Ammon's horn (tissue), 1 donor: ENCODE measurements at places on chromosomes 6 and 20.

DNA sequence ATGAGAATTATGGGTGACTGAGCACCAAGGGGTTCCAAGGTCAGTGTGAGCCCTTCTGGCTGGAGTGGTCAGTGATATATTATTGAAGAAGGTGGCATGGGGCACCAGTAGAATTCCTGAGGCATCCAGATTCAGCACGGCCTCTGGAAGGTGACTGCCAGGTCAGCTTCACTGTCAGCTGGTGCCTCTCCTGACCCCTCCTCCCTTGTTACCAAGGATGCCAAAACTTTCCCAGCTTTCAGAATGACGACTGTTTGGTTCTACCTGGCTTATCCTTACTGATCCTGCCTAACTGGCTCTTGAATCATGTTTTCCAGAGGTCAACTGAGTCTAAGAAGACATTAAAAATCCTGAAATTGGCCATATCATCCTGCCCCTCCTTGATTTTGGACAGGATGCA lies 189.2 kb upstream of the AGPAT4 start:
- no peak for DNase-seq

- DNase-seq: no peak
Observed at GRCh38 chr6:130937942-130938604, 110.9 kb downstream of the SMLR1 start.

DNA sequence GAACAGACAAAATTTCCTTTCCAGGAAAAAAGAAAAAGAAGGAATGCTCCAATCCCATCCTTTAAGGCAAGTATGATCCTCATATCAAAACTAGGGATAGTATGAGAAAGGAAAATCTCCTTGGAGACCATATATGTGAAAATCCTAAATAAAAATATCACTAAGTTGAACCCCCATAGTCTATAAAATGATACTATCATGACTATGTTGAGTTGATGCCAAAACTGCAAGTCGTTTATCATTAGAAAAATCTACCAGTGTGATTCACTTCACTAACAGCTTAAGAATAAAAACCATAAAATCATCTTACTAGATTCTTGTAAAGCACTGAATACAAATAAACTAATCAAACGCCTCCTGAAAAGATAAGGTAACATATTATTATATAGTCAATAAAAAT lies 76.6 kb upstream of the STXBP5 start:
- DNase-seq: no peak

- DNase-seq: no peak
Observed at GRCh38 chr6:46296586-46296985, 125.8 kb upstream of the ENPP5 start.

GRCh38 chr20:23349338-23350195 lies 1.0 kb upstream of the NXT1 start:
- DNase-seq: peak; percentile 46

DNA sequence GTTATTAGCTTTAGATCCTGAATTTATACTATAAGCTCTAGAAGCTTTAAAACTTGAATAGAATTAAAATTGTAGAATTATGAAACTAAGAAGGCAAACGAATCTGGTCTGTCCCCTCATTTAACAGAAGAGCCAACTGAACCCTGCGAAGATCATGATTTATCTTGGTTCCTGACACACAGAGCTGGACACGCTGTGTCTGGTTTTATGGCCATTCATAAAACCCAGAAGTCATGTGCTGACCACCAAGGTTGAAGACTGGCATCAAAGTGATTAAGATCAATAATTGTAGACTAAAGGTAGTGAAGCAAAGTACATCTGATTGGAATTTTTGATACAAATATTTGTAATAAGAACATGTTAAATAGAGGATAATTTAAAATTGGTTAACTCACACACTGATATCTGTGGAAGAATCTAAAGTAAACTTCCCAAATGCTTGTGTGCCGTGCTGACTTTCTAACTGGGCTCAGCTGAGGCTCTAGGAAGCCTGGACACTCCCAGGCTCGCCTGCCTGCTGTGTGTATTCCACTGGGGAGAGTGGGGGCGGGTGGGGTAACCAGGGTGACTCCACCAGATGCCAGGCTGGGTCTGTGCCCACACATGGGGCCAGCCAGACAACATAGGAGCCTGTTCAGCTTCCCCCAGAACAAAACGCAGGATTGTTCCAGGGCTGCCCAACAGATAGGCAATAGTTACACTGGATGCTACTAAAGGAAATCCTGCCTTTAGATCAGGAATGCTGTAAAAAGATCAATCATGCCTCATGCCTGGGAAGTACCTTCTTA lies 42.1 kb upstream of the SLC22A3 start:
- peak; percentile 74 for DNase-seq

- no peak for DNase-seq
Observed at GRCh38 chr6:71913444-71914234, 27.3 kb downstream of the RIMS1 start.

DNA sequence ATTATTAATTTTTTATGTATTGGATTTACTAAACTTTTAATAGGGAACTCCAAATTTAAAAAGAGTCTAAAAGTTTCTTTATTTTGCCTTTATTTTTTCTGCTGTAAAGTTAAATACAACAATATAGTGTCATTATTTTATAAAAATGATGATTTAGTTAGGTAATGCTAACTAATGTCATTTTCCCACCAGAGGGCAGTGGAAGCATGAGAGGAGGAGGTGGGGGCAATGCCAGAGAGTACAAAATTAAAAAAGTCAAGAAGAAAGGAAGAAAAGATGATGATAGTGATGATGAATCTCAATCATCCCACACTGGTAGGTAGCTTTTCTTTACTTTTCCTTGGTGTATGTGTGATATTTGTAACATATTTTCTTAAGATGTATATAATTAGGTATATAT lies 20.2 kb upstream of the FHL5 start:
- DNase-seq: no peak

DNA sequence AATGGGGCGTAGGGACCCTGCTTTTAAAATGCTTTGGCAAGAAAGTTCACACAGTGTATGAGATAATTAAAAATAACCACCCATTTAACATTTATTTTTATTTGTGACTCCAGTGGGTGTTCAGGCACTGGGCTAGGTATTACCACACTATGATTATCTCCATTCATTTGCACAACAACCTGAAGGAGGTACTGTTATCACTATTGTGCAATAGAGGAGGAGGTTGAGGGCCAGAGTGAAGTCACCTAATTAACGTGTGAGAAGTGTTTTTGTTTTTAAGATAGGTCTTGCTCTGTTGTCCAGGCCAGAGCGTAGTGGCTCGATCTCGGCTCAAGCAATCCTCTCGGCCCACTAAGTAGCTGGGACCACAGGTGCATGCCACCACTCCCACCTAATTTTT lies 29.2 kb downstream of the MAK start:
- DNase-seq: no peak

DNA sequence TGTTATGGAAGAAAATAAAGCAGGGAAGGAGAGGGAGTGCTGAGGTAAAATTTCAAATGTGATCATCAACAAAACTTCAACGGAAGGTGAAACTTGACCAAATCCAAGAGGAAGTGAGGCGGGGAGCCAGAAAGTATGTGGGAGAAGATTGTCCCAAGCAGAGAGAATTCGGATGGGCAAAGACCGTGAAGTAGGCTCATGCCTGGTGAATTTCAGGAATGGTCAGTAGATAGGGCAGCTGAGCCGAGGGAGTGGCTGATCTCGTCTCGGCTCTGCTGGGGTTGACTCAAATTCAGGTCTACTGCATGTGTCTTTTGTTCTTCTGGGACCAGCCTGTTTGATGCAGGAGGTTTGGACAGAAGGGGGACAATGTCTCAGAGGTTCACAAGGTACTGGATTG lies 7.0 kb upstream of the CSNK2A1 start:
- DNase-seq: no peak

DNA sequence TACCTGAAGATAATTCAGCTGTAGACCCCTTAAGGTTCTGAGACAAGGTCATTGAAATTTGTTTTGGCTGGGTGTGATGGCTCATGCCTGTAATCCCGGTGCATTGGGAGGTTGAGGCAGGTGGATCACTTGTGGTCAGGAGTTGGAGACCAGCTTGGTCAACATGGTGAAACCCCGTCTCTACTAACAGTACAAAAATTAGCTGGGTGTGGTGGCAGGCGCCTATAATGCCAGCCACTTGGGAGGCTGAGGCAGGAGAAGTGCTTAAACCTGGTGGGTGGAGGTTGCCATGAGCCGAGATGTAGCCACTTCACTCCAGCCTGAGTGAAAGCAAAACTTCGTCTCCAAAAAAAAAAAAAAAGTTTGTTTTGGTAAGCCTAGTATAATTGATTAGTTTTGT lies 11.0 kb downstream of the SRSF3 start:
- DNase-seq: no peak

DNA sequence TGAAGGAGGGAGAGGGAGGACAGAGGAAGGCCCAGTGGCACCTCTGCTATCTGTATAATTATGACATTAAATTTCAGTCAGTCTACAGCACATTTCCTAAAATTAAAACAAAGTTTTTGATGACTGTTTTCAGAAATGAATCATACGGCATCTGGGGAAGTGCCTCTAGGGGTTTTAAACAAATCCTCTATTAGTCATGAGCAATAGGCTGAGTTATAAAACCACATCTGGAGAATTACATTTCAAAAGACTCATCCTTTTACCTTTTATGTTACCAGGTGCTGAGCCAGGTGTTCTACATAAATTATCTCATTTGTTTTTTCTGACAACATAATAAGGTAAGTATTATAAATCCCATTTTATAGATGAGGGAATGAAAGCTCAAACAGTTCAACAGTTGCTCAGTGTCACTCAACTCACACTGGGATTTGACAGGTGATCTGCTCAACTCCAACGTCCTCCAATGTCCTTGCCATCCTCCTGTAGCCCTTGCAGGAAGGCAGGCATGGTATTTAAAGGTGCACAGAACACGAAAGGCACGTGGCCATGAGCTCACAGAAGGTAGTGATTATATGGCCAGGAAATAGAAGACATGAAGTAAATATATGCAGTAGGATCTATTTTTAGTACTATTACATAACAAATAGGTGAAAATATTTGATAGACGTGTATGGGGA lies 184.2 kb upstream of the MAN1A1 start:
- no peak for DNase-seq

- DNase-seq: no peak
Observed at GRCh38 chr6:24761851-24762250, 12.9 kb upstream of the GMNN start.

DNA sequence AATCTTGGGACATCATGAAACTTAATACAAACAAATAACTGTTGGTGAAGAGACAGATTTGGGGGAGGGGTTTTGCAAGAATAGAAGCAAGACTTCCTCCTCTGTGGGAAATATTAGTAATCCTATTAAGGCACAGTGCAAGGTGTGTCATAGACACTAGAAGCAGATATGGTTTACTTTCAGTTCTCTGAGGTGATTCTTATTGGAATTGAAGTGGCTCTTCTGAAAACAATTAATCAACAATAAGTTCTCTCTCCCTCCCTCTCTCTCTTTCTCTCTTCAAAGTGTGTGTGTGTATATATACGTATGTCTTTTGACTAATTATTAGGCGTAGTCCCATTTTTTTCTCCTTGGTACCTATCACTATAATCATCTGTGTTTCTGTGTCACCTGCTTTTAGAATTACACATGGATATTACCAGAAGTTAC lies 99.8 kb downstream of the HIVEP2 start:
- DNase-seq: no peak

DNA sequence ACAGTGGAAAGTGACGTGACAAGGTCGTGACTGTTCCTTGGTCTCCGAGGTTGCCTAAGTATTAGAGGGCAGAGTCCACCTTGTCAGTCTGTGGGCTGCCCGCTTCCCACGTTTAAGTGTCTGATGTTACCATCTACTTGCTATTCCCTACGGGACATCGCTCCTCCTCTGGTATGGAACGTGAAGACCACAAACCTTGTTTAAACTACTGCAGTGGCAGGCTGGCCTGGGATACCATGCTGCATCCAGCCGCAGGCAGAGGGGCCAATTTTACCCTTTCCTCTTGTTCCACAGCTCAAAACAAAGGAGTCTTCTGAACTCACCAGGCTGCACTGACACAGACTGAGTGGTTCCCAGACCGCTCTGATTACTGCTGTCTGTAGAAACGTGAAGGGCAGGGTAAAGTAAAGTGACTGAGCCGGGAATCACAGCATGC lies 275.9 kb downstream of the FOXC1 start:
- DNase-seq: no peak

DNA sequence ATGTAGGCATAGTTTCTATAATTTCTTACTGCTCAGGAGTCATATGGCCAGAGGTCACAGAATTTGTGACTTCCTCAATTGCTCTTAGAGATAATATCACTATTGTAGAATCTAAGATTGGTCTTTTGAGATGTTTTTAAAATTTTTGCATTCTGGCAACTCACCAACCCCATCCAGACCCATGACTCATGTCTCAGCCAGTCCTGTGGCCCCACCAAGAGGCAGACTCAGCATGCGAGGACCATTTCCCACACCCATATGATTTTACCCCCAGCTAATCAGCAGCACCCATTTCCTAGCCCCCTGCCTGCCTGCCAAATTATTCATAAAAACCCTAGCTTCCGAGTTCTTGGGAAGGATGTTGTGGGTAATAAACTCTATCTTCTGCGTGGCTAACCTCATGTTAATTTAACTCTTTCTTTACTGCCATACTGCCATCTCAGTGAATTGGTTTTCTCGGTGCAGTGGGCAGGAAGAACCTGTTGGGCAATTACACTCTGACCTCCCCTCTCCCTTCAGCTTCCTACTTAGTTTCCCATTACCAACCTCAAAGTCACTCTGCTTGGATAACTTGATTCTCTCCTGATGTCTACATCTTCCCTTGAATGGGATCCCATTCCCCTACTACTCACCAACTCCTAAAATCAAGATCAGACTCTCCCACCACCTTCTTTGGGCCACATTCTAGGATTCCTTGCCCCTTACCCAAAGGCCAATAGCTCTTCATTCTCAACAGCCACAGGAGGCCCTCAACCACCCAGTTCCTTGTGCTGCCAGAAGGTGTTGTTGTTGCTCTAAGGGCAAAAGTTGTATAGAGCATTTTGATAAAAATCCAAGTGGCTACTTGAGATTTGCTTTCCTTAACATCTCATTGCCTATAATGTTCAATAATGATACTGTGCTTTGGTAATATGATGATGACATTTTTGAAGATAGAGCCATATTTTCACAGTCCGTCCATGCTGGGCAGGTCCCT lies 16.2 kb upstream of the IYD start:
- no peak for DNase-seq

DNA sequence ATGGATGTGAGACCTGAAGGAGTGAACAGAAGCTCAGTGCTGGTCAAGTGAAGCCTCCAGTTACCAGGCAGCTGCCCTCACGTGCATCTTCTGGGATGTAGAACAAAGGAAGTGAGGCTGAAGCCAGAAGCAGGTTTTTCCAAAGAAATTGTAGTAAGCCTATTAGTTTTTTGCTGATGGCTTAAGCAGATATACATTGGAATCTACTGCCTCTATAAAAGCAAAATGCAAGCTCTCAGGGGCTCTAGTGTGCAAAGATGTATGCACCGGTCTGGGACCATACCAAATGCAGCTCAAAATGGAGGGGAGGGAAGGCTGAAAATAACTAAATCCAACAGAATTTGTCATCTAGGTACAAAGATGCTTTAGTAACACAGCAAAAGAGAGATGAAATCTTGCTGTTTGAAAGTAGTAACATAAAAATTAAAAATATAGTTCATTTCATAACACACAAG lies 77.0 kb downstream of the DTNBP1 start:
- DNase-seq: no peak

GRCh38 chr20:63706852-63707557 lies 771 bp downstream of the ARFRP1 start:
- DNase-seq: peak; percentile 21

GRCh38 chr6:18350712-18351111 lies 36.4 kb upstream of the RNF144B start:
- DNase-seq: peak; percentile 40

GRCh38 chr6:7933794-7934193 lies 23.2 kb upstream of the TXNDC5 start:
- DNase-seq: no peak
